Activated naive CD4-positive, alpha-beta T cell (primary cell): ENCODE measurements at places on chromosomes 2 and 18.

GRCh38 chr2:17798338-17798737, 17.9 kb upstream of the MSGN1 start:
- DNase-seq = no peak

DNA sequence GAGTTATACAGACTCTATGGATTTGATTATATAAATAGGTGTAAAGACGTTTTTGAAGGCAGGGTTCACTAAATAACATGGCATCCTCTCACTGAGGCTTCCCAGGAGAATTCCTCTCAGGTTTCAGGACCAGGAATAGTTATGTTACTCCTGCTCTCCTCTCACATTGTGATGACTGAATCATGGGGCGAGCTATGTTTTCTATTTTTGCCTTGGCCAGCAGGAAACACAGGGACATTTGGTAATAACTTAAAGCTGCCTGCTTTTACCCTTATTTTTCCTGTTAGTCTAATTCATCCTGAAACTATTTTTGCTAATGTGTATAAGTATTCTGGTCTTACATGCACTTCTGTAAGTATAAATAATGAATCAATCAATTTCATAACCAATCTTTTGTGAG, 115.3 kb upstream of the ITGB6 start:
- no peak for DNase-seq

DNA sequence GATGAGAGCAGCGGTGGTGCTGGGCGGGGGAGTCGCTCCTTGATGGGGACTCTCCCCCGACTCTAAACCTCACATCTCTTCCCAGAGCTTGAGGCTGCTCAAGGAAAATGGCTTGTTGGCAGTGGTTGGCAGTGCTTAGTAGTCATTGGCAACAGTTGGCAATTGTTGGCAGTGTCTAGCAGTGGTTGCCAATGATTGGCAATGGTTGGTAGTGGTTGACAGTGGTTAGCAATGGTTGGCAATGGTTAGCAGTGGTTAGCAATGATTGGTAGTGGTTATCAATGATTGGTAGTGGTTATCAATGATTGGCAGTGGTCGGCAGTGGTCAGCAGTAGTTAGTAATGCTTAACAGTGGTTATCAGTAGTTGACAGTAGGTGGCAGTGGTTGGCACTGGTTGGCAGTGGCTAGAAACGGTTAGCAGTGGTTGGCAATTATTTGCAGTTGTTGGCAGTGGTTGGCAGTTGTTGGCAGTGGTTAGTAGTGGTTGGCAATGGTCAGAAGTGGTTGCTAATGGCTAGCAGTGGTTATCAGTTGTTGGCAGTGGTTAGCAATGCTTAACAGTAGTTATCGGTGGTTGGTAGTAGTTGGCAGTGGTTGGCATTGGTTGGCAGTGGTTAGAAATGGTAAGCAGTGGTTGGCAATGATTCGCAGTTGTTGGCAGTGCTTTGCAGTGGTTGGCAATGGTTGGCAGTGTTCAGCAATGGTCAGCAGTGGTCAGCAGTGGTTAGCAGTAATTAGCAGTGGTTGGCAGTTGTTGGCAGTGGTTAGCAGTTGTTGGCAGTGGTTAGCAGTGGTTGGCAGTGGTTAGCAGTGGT, 85.4 kb upstream of the OTOS start:
- no peak for DNase-seq

GRCh38 chr2:240513549-240514287, 44.1 kb downstream of the ANKMY1 start:
- peak; percentile 69 for DNase-seq

GRCh38 chr2:196966061-196966460, 39.6 kb upstream of the PGAP1 start:
- no peak for DNase-seq

GRCh38 chr2:208297961-208298360, 31.9 kb downstream of the PIKFYVE start:
- DNase-seq = no peak

- DNase-seq = no peak
These were observed 453.7 kb downstream of the SLC4A3 start for GRCh38 chr2:220081171-220081570.

GRCh38 chr2:68230241-68231060, 21.9 kb downstream of the PPP3R1 start:
- no peak for DNase-seq

DNA sequence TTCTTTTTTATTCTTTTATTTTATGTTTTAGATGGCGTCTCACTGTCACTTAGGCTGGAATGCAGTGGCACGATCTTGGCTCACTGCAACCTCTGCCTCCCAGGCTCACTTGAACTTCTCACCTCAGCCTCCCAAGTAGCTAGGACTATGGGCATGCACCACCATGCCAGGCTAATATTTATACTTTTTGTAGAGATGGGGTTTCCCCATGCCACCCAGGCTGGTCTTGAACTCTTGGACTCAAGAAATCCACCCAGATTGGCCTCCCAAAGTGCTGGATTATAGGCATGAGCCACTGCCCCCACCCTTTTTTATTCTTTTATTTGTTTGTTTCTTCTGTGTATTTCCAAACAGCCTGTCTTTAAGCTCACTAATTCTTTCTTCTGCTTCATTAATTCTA, 306.7 kb upstream of the THUMPD2 start:
- DNase-seq = no peak

DNA sequence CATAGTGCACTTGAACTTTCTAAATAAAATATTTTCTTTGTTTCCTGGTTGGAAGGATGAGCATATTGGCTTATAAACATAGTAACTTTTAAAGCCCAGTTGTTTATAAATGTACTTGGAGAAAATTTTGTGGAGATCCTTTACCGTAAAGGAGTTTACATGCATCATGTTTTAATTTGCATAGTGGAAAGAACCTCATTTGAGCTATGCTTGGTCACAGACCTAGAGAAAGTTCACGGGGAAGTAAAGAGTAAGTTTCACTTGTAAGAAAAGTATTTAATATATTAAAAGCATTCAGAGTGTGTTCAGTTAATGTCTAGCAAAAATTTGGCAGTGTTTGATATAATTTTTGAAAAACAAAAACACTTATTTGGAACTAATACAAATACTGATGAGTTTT, 45.3 kb downstream of the PIKFYVE start:
- DNase-seq = no peak

DNA sequence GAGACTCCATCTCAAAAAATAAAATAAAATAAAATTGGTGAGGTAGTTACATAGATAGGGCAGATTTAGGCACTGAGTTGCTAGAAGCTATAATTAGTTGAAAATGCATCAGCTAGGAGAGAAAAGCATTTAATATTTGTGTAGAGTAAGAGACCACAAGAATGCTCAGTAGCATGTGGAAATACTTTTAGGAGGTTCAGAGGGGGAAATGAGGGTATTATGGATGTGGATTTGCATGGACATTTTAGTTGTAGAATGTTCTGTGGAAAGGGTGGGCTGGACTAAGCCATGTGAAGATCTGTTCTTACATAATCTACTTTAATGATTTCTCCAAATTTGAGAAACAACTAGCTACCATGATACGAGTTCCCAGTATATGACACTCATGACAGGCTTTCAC, 95.5 kb downstream of the ATP9B start:
- no peak for DNase-seq

GRCh38 chr2:225270861-225271260, 128.6 kb upstream of the NYAP2 start:
- DNase-seq = no peak

- no peak for DNase-seq
These were observed 20.6 kb downstream of the HTR2B start for GRCh38 chr2:231104115-231104713.

DNA sequence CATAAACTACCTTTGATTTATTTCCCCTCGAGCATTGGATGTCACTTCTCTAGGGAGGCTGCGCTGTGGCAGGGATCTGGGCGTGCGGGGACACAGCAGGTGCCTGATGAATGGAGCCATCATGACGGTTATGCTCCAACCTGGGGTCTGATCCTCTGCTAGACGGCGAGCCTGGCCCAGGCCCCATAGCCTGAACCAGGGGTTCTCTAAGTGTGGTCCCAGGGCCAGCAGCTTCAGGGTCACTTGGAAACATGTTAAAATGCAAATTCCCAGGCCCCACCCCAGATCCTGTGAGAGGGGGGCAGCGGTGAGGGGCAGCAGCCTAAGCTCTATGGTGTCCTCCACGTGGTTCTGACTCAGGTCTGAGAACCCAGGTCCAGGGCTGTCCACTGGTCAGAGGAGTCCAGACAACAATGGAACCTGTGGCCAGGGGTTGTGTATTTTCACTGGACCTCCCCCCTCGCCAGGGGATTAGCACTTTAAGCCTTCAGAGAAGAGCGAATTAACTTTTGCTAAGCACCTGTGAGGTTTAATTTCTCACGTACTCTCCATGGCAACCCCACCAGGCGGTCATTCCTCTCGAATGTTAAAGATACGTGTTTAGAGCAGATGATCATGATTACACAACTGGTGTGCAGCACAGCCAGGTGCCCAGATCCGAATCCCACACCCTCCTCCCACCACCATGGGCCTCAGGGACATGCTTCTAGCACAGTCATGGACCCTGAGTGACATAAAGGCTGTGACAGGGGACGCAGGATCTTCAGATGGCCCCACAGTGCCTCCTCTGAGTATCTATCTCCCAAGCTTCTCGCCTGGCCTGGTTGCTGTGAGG, 1.6 kb upstream of the ARHGEF4 start:
- DNase-seq = no peak

DNA sequence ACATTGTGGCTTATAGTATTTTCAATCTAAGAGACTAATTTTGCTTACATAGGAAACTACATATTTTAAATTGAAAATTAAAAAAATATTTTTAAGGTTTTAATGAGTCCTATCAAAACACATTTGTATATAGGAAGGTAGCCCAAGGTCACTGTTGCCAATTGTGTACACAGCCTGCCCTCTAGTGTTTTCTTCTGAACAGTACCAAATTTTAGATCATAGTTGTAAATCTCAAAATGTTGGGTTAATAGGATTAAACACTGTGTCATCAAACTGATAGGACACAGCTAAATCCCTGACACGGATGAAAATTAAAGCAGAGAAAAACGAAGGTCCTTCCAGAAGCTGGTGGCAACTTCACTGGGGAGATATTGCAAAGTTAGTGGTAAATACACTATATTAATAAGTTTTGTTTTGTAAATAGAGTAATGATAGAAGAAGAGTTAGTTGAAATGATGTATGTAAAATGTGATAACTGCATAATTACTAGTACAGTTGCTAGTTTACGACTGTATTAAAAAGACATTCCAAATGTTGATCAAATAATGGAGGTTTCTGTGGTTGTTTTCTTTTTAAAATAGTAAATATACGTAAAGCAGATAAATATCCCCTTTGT, 19.7 kb downstream of the CLUL1 start:
- DNase-seq = no peak

DNA sequence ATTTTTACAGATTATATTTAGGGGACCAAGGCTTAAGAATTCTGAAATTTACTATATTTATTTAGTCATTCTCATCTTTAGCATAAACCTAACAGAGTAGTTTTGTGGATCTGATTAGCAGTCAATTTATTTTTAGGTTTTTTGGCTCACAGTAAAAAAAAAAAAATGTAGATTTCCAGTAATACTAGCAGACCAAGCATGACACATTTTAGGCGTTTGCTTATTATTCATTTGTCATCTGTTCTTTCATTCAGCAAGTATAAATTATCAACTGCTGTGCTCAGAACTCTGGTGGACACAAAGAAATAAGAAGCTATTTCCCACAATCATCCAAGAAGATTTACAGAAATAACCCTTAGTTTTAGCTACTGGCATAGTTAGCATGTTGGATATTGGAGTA, 20.6 kb downstream of the PDE1A start:
- no peak for DNase-seq

DNA sequence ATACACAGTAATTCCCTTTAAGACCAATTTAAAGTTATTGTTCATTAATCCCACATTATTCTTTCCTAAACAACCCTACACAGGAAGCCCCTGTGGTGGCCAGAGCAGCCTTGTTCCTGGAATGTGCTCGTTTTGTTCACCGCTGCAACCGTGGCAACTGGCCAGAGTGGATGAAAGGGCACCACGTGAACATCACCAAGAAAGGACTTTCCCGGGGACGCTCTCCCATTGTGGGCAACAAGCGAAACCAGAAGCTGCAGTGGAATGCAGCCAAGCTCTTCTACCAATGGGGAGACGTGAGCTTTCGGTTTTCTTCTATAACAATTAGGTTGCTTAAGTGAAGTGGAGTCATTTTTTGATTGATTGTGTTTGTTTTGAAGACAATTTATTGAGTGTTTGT, 101.0 kb downstream of the UNC80 start:
- DNase-seq = no peak

DNA sequence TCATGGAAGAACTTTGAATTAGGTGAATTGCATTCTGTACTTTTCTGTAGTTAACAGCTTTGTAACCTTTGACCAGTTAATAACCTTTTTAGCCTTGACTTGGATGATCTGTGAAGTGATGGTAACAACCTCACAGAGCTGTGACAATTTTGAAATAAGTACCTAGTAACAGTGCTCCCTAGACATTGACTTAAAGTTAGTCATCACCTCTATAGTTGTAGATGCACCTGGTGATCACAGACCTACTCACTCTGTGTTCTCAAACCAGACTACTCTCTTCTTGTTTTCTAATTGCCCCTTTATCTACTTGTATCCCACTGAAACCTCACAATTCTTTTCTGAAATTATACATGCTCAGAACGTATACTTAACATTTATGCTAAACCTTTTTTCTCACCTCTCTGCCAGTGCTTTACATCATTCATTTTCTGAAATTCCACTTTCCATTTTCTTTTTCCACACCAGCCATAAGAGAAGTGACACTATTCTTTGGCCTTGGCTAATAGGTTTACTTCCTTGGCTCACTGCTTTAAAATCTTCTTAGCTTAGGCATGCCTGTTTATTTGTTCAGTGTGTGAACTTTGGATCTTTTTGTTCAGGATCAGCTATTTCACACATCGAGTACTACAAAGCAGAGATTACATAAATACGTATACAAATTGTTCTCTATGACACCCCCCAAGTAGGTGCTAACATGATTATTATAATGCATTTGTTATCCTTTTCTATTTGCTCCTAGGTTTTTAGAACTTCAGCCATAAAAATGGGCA, 9.3 kb downstream of the YPEL5 start:
- DNase-seq = no peak

DNA sequence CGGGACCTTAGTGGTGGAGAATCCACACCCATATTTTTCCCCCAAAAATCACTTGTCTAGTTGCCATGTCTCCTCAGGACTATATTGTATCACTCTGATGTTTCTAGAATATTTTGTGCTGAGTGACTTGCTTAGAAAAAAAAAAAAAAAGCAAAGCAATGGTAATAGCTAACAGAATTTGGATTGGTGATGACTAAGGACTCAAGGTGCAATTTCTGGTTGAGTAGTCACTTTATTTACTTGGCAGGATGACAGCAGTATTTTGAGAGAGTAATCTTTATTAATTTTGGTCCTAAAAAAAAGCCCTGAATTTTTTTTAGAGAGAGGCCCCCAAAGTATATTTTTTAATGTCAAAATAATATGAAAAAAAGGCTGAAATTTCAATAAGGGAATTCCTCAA, 32.8 kb upstream of the MYO3B start:
- no peak for DNase-seq

DNA sequence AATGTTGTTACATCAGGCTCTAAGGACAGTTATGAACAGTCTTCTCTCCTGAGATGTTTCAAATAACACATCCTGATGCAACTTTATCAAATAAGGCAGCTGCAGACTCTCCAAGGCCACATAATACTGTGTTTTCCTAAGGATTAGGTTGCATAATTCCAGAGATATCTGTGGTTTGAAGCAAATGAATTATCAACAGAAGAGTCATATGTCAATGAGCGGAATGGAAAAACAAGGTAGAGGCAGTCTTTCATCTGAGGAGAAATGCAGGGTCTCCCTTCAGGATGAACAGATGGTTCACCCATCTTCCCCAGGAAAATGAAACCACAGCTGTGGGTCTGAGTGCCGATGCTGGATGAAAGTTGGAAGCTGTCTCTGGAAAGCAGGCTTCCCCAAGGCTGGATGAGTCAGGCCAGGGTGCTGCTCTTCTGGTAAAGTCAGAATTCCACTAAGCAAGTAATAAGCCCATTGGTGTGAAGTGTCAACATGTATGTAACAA, 22.2 kb downstream of the LYG1 start:
- DNase-seq = no peak
